ENCODE measurements at places on chromosomes 6 and 20. TPM values are rescaled to one million over a fixed set of nuclear protein-coding genes. Genes with fewer than 3 reads are reported as not detected.

Gene SIRPG
- not detected for total RNA-seq

Gene LPIN3
- total RNA-seq = 23.5 TPM

Gene CENPQ
- 16.4 TPM for total RNA-seq

Gene IL17A
- not detected for total RNA-seq

Gene TMEM74B
- 0.83 TPM for total RNA-seq

Gene BPI
- not detected for total RNA-seq

Gene NUS1
- total RNA-seq = 52.0 TPM

Gene BCAS1
- 11.1 TPM for total RNA-seq

Gene CST2
- total RNA-seq = not detected

Gene MEI4
- total RNA-seq = 0.09 TPM

Gene SLC18B1
- total RNA-seq = 25.9 TPM

Gene PEX3
- 13.6 TPM for total RNA-seq

Gene CDSN
- 0.35 TPM for total RNA-seq

Gene E2F3
- 69.1 TPM for total RNA-seq

Gene PNPLA1
- total RNA-seq = 0.19 TPM

Gene PSORS1C2
- not detected for total RNA-seq

Gene TTK
- total RNA-seq = 29.6 TPM

Gene SLC22A16
- not detected for total RNA-seq

Gene RBM24
- total RNA-seq = 1.1 TPM

Gene C2
- 6.3 TPM for total RNA-seq

Gene EEF1E1
- total RNA-seq = 41.5 TPM

Gene CGA
- total RNA-seq = not detected

Gene MICB
- 64.3 TPM for total RNA-seq

Gene TM9SF4
- 104 TPM for total RNA-seq

Gene CST5
- not detected for total RNA-seq

Gene EPPIN
- total RNA-seq = not detected

Gene IL20RA
- total RNA-seq = 3.1 TPM

Gene CST8
- total RNA-seq = not detected

Gene TSPYL4
- total RNA-seq = 15.0 TPM

Gene E2F1
- total RNA-seq = 62.3 TPM

Gene SNAP91
- not detected for total RNA-seq

Gene CCR6
- total RNA-seq = not detected

Gene PLAGL1
- 9.8 TPM for total RNA-seq

Gene CLPSL1
- not detected for total RNA-seq

Gene SIRPB1
- 3.4 TPM for total RNA-seq

Gene CLVS2
- total RNA-seq = not detected

Gene LINC00237
- total RNA-seq = not detected

Gene TDRD6
- 0.07 TPM for total RNA-seq

Gene CCN6
- not detected for total RNA-seq

Gene SAPCD1
- total RNA-seq = 26.6 TPM

Gene SLC17A2
- total RNA-seq = not detected

Gene LRP11
- 27.4 TPM for total RNA-seq

Gene SLC22A1
- total RNA-seq = 4.5 TPM

Gene SLC16A10
- 2.6 TPM for total RNA-seq

Gene WFDC9
- not detected for total RNA-seq

Gene SLC17A1
- total RNA-seq = not detected

Gene BEND6
- total RNA-seq = 1.8 TPM

Gene PRKN
- total RNA-seq = 3.8 TPM

Gene NR2E1
- total RNA-seq = not detected
